ENCODE measurements at places on chromosomes 13 and 19.

DNA sequence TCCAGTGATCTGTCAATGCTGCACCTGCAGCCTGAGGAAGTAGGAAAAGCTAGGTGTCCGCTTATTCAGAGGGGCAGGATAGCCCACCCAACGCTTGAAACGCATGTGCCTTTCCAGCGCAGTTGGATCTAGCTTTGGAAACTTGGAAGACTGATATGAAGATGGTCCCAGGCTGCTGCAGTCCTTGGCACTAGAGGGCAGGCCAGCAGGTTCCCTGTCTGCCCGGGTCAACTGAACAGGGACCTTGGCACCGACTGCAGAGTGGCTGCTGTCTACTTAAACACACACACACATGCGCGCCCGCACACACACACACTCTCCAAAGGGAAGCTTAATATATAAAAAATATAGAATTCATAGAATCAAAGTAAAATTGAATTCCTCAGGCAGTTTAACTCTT is 100.0 kb downstream of the TSHZ3 start:
- no peak for DNase-seq

DNA sequence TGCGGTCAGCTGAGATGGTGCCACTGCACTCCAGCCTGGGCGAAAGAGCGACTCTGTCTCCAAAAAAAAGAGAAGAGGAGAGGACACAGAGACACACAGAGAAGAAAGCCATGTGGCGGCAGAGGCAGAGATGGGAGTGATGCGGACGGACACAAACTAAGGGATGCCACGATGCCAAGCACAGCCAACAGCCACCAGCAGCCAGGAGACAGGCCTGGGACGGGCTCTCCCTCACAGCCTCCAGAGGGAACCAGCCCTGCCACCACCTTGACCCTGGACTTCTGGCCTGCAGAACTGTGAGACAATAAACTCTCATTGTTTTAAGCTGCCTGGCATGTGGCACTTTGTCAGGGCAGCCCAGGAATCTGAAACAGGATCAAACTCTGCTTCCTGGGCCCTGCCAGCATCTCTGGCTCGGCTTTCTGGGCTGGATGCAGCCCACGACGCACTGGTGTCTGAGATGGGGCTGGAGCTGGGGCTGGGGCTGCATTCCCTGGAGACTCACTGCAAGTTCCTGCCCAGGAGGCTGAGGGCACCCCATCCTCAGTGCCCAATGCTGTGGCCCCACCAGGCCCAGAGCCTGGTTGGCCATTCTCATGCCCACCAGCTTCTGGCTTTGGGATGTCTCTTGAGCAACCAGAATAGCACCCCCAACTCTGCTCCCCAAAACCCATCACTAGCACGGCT is 3.0 kb downstream of the F2RL3 start:
- no peak for DNase-seq

GRCh38 chr19:803099-803561 is 5.9 kb downstream of the PTBP1 start:
- DNase-seq = no peak

DNA sequence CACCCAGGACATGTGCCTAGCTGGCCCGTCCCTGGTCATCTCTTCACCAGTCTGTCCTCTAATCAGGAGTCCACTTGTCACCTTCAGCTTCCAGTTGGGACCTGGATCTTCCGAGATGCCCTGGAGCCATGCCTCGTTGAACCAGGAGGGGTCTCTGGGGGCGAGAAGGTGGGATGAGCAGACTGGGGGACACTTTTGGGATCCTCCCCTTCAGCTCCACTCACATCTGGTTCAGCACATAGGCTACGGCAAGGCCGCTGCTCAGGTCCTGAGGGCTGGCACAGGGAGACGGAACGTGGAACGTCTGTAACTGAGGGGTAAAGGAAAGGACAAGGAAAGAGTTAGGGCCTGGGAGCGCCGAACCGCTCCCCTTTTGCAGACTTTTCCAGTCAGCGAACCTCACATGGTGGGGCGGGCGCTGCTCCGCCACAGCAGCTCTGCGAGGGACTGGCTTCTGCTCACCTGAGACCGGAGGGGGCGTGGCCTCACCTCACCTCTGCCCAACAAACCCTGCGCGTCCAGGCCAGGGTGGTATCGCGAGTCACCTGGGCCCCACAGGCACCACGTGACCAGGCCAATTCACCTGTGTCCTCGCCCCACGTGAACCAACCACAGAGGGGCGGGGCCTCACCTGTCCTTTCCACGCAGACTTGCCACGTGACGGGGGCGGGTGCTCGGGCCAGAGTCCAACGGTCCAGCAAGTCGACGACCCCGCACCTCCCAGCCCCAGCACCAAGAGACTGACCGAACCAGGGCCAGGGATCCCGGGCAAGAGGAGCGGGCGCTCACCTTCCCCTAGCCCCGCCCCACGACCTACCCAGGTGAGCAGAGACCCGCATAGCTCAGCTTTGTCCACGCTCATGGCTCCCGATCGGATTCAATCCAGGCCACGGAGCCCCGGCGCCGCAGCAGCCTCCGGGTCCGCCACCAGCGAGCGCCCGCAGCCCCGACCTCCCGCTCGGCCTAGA is at the start of gene HOOK2:
Gene HOOK2 (minus strand): TSS at position 965 of the 968 bp plus-strand sequence. CDS start 103 bp downstream, at position 862.
- DNase-seq = no peak
